D341Med (cell line): ENCODE measurements at places on chromosomes 12 and 14.
A peak's percentile ranks its signal among the peaks of the same experiment; 100 is the strongest.

DNA sequence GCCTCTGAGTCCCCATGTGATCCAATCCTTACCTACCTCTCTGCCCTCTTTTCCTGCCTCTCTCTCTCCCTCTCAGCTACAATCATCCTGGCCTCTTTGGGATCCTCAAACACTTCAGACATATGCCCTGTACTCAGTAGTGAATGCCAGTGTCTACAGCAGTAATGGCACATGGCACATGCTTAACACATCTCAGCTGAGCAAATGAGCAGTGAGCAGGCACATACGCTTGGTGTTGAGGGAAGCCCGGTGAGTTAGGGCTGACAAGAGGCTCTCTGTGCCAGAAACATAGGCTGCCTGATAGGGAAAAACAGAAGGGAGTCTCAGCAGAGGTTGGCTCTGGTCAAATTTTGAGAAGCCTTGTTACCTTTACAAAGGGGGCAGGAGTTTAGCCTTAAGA lies 409.1 kb downstream of the TMEM132D start:
- DNase-seq: no peak

DNA sequence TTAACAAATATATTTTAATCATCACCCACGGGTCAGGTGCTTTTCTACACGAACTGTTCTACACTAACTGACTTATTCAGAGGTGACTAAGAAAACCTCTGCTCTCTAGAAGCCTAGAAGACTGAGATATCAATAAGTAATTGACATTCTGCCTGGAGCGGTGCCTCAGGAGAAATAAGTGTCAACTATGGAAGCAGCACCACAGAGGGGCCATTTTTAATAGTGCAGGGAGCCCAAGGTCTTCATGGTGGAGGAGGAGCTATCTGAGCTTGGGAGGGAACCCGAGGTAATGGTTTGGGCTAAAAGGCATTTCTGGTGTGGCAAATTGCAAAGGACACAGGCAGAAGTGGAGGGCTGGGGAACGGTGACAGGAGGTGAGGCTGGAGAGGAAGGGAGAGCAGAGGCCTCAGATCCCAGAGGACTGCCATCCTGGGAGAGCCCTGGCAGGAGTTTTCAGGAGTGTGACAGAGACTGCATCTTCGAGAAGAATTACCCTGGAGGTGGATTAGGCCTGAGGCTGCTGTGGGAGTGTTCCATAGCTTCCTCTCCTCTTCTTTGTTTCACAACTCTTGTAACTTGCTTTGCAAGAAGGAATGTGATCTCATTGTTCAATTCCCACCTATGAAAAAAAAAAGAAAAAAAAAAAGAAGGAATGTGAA lies 123.1 kb downstream of the NPAS3 start:
- DNase-seq: no peak

DNA sequence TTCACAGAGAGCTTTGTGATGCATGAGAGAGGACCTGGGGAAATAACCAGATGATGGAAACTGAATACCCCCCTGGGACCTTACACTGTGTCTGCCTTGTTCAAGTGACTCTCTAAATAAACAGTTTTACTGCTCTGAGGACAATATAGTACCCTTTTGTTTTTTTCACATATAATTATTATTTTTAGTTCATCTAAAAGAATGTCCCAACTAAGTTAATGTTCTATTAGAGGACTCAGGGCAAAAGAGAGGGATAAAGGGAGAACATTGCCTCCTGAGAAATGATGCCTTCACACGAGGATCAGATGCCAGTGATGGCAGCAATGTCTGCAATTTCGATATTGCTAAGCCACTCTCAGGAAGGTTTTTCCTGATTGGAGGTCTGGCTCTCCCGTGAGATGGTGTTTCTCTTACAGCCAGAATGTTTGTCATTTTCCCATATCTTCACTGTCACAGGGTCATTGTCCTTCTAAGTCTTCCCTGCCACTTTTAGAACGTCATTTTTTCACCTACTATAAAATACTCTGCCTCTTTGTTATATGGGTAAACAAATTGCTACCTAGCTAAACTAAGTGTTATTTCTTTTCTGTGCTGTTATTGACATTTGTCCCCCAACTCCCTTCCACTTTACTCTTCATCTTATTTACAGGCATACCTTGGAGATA lies 201.6 kb downstream of the RAD51B start:
- DNase-seq: no peak

DNA sequence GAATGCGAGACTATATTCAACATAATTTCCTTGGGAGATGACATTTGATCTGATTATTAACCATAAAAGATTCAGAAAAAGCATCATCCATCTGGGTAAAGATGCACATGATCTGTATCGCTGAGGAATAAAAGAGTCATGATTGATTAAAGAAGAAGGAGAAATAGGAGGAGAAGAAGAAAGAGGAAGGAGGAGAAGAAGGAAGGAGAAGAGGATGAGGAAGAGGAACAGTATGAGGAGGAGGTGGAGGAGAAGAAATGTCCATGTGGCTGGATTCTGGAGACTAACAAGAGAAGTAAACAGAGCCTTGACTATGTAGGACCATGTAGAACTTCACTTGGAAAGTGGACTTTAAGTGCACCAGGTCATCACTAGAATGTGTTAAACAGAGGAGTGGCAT lies 947.4 kb downstream of the LRFN5 start:
- no peak for DNase-seq

GRCh38 chr12:15214851-15215601 lies 6.2 kb downstream of the RERG start:
- no peak for DNase-seq

DNA sequence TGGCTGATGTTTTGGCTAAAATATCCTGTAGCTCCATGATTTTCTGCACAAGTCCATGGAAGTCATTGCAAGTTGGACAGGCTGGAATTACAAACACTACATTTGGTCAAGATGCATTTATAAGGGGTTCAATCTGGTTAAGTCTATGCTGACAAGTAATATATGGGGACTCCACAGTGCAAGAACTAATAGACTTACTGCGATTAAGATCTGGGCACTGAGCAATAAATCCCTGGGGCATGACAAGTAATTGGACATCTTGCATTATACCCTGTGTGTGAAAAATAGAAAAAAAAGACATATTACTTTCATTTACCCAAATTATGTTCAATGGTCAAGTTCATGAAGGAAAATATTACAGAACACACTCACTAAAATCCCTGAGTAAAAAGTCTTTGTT lies 99.1 kb downstream of the NELL2 start:
- DNase-seq: no peak

DNA sequence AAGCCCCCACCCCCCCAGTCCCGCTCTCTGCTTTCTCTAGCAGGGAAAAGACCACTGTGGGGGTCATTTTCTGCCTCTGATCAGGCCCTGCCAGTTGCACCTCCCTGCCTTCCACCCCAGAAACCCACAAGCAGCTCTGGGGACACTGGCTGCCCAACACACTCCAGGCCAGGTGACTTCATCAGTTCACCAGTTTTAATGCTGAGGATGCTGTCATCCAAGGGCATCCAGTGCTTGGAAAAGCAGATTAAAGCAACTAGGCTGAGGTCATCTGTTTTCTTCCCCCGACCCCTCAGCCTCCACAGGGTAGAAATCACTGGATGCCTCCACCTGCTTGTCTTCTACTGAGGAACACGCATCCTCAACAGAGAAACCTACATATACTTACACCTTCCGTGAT lies 282.4 kb downstream of the DPF3 start:
- no peak for DNase-seq

- no peak for DNase-seq
Measured at GRCh38 chr12:46209914-46210872, 58.6 kb downstream of the SLC38A1 start.

DNA sequence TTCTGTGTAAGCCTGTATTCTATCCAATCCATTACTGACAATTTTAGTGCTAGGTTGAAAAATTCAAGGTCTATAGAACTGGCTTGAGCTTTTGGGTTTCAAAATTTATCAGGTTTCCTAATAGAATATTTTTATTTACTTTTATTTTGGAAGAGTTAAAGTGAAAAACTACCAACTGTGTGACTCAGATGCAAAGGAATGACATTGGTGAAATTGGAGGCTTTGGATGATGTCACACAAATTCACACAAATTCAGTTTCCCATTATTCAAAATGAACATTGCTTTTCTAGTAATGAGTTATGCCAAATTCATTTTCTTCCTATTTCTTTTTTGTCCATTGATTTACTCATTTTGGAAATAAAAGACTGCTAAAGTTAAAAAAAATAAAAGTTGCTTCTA lies 186.9 kb downstream of the ALX1 start:
- DNase-seq: no peak

DNA sequence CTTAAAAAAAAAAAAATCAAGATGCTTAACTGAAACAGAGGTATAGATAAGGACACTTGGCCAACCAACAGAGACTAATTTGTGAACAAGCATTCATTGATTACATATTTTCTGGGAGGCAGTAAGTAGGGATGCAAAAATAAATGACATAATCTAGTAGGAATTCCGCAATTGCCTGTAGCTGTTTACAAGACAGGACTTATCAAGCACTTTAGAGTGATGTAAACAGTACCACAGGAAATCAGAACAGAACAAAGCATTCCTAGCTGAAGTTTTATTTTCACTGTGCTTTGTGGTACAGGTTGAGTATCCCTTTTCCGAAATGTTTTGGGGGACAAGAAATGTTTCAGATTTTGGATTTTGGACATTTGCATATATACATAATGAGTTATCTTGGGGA lies 68.2 kb upstream of the FGD4 start:
- DNase-seq: no peak

DNA sequence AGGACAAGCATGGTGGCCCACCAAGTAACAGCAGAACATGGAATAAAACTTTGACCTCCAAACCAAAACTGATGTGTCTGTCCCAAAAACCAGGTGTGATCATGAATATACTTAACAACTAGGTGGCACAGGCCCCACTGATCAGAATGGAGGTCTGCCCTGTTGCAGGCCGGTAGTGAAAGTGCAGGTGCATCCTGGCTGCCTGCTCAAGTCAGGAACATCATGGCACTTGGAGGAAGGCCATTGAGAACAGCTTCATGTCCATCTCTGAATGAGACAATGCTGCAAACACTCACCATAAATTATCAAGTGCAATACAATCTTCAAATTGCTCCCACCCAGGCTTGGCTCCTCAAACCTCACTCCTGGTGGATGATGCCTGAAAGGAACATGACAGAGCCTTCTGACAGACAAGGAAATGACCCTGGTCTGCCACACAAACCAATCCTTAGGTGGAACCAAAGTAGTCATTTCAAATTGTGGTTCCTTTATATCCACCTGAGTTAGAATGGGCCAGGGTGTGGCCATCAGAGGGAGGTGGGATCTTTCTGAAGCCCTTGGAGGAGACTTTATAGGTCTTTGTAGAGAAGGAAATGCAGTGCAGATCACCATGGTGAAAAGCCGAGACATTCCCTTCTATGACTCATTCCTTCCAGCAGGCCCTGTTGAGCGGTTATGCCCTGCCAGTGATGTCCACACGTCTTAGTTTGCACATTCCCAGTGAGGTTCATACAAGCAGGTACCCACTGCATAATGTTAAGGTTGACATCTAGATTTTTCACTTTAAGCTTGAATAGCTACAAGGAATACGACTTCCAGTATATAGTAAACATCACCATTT lies 36.0 kb downstream of the EGLN3 start:
- DNase-seq: no peak

GRCh38 chr14:30610787-30611343 lies 11.3 kb upstream of the SCFD1 start:
- DNase-seq: peak; percentile 50

GRCh38 chr12:79115743-79116142 lies 251.2 kb downstream of the SYT1 start:
- no peak for DNase-seq

DNA sequence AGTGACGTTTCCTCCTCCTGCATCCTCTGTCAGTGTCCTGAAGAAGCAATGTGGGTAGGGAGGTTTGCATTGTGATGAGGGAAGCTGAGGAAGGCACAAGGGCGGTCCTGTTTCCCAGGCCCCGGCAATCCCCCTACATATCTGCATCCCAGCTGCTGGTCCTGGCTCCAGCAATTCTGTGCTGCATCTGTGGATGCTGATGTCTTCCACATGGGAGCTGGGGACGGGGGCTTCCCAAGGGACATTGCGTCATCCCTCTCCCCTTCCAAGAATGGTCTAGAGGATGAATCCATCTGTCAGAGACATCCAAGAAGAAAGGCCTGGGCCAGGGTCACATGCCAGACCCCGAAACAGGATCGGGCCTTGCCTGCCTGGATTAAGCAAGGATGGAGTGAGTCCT lies 52.1 kb downstream of the TSPAN11 start:
- DNase-seq: no peak

- DNase-seq: no peak
Measured at GRCh38 chr14:93084866-93085857, 30.6 kb downstream of the ITPK1 start.

- DNase-seq: peak; percentile 90
Measured at GRCh38 chr12:56078931-56079722, 838 bp upstream of the ERBB3 start.

DNA sequence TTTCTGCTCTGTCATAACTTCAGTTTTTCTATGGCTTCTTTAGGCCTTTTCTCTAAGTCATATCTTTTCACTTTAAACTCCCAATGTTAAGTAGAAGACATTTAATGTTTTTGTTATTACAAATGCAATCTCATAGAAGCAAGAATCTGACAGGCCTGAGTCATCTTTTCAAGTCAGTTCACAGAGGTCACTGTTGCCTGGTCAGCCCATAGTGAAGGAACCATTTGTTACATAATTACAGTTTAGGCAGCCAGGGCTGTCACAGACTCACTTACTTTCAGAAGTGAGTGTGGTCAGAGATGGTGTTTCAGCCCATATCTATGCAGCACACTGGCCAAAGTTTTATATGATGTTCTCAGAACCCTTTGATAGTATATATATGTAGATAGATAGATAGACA lies 46.5 kb downstream of the CCER1 start:
- no peak for DNase-seq

DNA sequence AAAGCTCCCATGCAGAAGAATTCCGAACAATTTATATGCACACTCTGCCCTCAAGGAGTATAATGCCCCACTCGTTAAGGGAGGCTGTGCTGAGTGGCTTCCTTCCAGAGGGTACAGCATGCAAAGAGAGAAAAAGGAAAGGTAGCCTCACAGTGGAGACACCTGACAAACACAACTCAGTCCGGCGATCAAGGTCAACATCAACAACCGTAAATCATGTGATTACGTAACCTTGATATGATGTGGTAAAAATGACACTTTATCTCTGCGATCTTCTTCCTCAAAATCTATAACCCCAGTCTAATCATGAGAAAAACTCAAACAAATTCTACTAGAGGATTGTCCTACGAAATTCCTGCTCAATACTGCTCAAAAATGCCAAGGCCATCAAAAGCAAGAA lies 400.5 kb upstream of the CCDC196 start:
- DNase-seq: no peak

GRCh38 chr14:54252072-54252730 lies 144.6 kb upstream of the CDKN3 start:
- no peak for DNase-seq

DNA sequence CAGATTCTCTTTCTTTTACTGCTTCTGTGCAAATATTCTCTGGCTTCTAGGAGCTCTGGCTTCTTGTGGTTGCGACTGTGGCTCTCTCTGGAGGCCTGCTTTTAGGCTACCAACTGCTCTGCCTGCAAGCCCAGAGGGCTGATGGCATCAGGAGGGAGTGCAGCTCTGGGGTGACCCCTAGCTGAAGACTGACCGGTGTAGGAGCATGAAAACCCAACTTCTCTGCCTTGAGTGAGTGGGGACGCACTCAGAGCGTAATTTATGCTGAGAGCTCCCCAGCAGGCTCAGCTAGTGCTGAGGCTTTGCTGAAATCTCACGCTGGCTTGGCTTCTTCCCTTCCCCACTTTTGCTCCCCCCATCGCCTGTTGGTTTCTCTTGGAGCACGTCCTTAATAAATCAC lies 29.9 kb upstream of the RBM19 start:
- no peak for DNase-seq

GRCh38 chr12:113103756-113104450 lies 31.7 kb downstream of the RASAL1 start:
- no peak for DNase-seq
